ENCODE measurements at places on chromosomes 6 and 20.

GRCh38 chr20:37364927-37365272, 19.0 kb downstream of the SRC start:
- DNase-seq, result no peak

GRCh38 chr6:132392792-132393191, 8.5 kb downstream of the MOXD1 start:
- DNase-seq, result no peak

GRCh38 chr20:63100174-63100925, 93.6 kb upstream of the BHLHE23 start:
- DNase-seq, result no peak

- DNase-seq, result no peak
Observed at GRCh38 chr6:17381424-17382147, 11.8 kb upstream of the CAP2 start.

DNA sequence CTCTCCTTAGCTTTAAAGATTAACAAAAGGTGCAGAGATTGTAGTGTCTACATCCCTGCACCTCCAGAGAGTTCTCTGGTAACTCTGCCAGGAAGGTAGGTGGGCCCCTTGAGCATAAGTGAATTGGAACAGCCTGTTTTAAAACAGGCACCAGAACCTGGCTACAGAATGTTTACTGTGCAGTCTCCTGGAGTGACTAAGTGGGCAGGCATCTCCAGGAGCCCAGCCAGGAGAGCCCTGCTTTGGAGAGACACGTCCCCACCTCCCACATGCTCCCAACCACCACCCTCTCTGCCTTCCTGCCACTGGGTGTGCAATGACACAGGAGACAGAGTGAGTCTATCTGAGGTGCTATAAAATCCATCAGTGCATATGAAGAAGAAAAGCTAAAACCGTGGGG, 110.3 kb upstream of the EYA4 start:
- no peak for DNase-seq

DNA sequence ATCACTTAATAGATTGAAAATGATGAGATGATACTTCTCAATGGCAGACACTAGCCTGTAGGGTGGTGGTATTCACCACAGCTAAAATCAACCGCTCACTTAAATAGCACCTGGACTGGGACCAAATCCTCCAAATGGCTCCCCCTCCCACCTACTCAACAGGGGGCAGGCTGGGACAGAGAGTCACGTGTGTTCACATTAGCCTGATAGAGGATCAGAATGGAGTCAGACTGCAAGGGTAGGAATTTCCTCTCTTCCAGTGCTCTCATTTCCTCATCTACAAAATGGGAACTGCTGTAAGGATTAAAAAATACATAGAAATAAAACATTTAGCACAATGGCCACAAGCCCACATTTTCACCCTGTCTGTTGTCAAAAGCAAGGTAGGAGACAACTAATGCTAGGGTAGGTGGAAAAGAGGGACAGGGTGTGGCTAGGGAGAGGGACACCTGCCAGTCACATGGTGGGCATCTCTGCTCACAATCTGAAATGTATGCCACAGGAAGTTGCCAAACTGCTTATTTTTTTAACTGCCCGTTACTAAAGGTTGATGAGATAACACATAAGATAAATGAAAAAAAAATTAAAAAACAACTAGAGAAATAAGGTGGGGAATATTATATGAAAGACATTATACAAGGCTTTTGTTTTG, 55.3 kb downstream of the BACH2 start:
- no peak for DNase-seq

DNA sequence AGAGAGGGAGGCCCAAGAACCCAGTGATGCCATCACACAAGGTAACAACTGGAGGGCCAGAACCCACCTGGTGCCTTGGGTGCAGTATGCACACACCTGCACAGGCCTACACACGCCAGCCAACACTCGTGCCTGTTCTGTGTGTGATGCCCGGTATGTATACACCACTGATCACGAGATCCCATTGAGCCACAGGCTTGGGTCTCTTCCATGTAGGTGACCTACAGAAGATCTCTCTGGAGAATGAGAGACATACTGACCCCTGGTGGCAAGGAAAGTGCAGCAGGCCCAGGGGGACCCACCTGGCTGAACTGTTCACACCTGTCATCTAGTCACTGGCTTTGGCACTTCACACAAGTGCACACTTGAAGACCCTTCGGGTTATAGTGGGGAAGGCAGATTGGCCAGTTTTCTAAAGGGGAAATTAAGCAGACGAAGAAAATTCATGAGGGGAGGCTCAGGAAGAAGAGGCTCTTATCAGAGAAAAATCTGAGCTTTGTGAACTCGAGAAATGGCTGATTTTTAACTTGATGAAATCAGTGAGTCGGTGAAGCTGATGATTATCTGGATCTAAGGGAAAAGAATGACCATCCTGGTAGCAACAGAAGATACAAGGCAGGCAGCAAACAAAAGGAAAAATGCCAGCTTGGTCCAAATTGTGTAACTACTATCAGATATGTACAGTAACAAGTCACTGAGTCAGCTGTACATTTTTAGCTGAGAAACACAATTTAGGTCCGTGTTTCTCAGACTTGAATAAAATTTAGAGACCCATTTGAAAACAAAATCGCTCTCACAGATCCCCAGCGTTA, 69.1 kb upstream of the PBOV1 start:
- DNase-seq, result peak; percentile 30

GRCh38 chr6:39330057-39330456, 7.6 kb upstream of the KCNK16 start:
- DNase-seq, result no peak

GRCh38 chr6:5202941-5203340, 57.8 kb downstream of the LYRM4 start:
- no peak for DNase-seq

- no peak for DNase-seq
Observed at GRCh38 chr6:44956396-44956795, 371.7 kb upstream of the RUNX2 start.

DNA sequence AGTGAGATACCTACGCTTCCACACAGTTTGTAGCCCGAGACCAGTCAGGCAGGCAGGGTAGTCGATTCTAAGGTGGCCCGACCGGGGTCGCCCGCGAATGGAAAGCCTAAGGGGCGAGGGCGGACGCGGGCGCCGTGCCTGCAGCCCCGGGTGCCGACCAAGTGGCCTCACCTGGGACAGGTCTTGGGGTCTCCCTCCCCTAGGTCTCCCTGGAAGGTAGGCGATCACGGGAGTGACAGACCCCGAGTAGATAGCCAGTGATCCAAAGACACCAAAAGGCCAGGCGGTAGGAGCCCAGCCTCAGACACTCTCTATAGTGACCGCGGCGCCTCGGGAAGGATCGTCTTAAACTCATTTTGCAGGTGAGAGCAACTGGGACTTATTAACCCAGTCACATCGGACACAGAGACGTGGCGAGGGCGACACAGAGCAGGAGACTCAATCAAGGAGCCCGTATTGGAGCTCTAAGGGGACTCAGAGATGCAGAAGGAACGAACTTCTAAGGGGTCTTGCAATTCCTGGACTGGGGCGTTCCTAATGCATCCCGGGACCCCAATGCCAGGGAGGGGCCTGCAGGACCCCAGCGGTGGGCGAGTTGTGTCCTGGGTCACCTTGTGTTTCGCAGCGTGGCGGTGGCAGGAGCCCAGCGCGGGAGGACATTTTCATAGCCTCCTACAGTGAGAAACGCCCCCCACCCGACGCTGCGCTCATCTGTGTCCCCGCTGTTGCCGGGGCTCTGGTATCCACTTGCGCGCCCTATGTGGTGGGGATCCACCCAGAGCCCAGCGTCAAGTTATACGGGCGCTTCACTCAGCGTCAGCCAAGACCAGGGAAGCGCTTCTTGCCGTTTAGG, 2.1 kb upstream of the VSX1 start:
- DNase-seq, result no peak

DNA sequence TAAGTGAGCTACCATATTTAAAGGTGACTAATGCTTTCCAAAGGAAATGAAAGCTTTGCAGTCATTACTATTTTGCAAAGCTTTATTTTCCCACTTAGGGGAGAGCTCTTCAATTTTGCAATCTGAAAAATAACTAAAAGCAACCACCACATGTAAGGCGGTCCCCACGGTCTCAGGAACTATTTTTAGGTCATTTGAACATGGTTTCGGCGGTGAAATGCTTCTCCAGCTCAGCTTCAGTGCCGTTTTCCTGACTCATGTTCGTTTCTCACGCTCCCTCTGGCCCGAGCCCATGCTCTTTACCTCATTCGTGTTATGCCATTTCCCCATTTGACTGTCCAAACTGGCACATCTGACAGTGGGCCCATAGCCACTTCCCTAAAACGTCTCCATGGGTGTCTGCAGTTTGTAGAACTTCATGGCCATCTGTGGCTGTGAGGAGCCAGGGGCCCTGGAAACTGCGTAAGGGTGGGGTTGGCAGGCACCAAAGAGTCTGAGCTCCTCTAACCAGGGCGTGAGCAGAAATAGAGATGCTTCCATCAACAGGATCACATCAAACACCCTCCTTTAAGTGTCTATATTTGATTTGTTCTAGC, 46.5 kb downstream of the ADTRP start:
- no peak for DNase-seq

DNA sequence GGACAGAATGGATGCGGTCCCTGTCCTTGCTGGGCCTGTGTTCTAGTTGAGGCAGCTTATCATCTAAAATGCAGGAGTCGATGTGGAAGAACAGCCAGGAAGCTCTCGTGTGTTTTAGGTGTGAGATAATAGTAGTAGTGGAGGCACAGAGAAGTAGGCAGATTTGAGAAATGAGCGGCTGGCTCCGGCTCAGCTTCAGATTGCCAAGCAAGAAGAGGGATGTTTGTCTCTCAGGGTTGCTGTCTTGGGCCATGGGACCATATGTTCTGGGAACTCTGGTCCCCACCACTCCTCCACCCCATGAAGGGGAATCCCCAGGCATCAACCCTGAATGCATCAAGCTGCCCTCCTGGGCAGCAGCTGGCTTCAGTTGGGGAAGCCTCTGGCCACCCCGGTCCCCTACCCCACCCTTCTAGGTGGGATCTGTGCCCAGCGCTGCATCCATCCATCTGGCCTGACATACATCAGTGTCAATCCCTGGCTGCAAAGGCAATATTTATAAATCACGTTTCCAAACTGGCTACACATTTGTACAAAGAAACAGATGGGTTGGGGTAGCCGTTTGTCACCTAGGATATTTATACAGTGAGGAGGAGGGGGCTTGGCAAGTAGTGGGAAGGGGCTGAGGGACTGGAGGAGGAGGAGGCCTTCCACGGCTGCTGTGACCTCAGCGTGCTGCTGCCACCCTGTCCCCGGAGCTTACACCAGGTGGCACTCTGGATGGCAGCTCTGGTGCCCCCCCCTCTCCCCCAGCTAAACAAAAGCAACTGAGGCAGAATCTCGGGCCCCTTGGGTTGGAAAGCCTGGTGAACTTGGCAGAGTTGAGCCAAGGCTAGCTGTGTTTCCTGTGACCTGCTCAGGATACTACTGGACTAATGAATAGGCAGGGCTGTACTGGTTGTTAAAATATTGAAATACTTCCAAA, 64.4 kb downstream of the CD40 start:
- no peak for DNase-seq

- no peak for DNase-seq
Observed at GRCh38 chr6:85556992-85557668, 36.5 kb downstream of the SNX14 start.

GRCh38 chr20:31494131-31494530, 19.0 kb downstream of the REM1 start:
- no peak for DNase-seq

DNA sequence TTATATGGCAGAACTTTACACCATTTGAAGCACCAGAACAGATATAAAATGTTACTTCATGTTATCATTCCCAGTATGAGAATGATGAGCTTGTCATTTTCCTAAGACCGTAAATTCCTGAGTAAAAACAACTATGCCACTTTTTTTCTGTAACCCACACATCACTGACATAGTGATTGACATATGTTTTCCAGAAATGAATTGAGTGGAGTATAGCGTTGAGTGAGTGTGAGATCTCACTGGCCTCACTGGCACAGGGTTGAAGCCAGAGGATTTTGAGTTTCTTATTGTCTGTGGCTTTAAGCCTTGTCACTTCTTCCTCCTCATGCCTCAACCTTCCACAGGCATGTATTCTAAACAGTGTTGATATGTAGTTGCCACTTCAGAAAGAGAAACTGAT, 62.3 kb downstream of the PDE7B start:
- DNase-seq, result no peak

- DNase-seq, result no peak
Observed at GRCh38 chr6:166203003-166203640, 35.5 kb upstream of the TBXT start.

- DNase-seq, result no peak
Observed at GRCh38 chr20:37804584-37805566, 98.1 kb upstream of the VSTM2L start.

DNA sequence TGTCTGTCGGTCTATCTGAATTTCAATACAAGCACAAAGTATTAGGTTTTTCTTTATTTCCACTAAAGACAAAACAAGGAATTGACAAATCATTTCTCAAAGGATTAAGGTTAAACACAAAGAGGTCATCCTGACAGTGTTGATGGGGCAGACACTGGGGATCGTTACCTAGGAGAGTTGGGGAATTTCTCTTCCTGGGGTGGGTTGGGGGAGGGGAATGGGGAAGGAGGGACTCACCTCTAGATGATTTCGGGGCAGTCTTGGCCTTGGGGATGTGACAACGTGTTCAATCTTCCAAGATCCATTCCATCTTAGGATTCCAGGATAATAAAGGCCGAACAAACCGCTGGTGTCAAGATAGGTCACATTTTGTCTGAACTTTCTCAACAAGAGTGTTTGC, 35.4 kb upstream of the FOXA2 start:
- no peak for DNase-seq

- DNase-seq, result no peak
Observed at GRCh38 chr6:117227245-117227962, 38.0 kb upstream of the VGLL2 start.

GRCh38 chr6:49856282-49856681, 10.1 kb downstream of the CRISP1 start:
- no peak for DNase-seq

DNA sequence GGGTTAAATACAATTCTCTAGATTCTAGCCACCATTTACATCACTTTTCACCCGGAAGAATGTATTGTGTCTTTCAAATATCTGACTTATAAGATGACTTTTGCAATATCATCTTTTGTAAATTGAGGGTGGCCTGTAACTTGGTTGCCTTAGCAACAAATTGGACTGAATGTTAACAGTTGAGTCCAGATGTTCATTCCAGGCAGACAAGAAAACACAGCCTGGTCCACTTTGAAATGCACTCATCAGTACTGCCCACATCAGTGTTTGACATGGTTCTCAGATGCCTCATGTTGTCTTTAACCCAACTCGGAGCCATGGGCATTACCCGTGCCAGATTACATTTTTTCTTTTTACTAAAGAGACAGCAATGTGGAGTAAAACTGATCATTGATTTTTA, 781.6 kb upstream of the CHD6 start:
- no peak for DNase-seq
